ENCODE measurements at places on chromosomes 11 and 22.

DNA sequence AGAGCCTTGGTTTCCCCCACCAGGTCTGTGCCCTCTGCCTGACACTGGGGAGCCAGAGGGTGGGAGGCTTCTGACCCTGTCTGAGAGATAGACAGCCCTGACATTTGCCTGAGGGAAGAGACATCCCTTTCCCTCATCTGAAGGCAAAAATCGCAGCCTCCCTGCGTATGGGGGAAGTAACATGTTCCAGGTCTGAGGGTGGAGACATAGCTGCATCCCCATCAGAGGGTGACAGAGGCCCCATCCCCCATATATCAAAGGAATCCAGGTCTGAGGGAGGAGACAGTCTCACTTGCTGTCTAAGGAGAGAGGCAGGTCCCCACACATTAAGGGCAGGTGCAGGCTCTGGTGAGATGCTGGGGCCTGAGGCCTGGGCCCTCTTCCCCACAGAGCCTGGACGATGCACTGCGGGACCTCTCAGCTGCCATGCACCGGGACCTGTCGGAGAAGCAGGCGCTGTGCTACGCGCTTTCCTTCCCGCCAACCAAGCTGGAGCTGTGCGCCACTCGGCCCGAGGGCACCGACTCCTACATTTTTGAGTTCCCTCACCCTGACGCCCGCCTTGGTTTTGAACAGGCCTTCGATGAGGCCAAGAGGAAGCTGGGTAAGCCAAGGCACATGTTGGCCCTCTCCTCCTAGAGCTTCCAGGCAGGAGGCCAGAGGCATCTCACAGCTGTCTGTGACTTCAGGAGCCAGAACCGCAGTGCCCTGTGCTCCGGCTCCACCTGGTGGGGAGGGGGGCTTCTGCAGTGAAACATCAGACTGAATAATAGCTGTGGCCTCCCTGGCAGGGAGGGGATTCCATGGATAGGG, 16.1 kb upstream of the RELT start:
- no peak for DNase-seq

DNA sequence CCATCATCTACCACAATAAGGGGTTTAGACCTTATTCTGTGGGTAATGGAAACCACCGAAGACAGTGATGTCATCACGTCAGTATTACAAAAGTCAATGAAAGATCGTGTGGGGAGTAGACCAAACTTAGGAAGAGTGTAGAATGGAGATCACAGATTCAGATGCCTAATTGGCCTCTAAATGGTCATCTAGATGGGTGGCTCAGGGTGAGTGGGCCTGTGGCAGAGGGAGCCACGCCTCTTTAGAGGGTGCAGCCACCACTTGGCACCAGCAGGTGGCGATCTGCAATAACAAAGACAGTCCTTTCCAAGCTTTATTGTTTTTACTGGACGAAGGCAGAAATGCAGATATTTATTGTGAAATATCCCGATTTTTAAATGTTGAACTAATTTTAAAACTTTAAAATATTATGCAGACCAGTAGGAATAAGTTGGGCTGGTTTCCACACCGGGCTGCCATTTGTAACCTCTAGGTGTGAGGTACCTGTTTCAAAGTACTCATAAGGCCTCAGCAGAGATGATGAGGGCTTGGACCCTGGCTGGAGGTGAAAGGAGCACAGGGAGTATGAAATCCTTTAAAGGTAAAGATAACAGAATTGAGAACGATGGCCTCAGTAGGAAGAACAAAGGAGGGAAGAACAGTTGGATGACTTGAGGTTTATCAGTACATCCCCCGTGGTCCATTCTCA, 222.0 kb downstream of the DBX1 start:
- peak; percentile 16 for DNase-seq

DNA sequence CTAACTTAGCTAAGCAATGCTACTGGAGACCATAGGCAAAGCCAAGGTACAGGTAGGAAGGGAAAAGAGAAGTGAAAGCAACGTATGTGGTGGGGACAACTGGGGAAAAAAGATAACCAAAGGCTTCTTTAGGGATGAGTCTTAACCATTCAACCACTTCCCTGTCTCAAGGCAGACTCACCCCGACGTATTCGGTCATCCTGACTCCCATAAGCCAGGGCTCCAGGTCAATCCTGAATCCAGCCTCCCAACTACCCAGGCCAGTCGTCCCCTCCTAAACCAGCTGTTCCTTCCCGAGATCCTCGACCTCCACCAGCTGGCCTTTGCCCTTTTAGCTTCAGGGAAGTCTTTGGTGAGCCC, 330 bp downstream of the ACP2 start:
- no peak for DNase-seq

DNA sequence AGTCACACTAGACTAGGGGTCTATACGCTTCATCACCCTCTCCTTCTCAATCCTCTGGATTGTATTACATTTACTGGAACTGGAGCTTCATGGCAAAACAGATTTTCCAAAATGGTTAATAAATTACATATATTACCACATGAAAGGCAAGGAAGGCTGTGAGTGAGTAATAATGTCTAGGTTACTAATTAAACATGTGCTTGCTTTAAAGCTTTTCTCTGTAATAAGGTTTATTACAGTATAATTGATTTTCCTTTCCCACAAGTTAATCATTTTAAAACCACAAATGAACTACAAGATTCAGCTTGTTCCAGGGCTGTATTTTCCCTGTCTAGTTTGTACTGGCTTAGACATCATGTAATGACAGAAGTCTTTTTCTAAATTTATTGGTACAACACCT, 25.6 kb downstream of the MMP13 start:
- peak; percentile 38 for DNase-seq

DNA sequence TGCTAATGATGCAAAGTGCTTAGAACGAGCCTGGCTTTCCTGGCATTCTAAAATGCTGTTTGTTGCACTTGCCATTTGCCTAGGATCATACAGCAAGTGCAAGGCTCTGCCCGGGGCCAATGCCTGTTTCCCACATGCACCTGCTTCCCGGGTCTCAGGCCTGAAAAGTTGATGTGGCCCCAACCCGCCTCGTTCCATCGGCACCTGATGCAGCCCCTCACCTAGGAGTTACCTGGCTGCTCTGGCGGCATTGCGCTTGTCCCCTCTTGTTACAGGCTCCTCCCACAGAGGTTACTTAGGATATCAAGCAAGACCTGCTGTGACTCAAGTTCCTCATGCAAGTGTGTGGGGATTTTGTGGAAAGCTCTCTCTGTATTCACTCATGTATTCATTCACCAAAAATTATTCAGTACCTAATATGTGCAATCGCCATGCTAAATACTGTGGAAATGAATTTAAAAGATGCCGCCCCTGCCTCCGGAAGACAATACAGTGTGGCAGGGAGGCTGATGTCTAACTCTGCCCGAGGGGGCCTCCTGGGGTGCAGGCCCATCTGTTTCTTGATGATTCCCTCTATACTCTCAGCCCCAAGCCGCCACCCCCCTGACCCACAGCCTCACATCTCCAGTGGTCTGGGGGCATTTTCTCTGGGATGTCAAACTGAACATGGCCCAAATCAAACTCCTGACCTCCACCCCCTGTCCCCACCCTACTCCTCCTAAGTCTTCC, 184.5 kb downstream of the EFCAB6 start:
- DNase-seq: no peak

DNA sequence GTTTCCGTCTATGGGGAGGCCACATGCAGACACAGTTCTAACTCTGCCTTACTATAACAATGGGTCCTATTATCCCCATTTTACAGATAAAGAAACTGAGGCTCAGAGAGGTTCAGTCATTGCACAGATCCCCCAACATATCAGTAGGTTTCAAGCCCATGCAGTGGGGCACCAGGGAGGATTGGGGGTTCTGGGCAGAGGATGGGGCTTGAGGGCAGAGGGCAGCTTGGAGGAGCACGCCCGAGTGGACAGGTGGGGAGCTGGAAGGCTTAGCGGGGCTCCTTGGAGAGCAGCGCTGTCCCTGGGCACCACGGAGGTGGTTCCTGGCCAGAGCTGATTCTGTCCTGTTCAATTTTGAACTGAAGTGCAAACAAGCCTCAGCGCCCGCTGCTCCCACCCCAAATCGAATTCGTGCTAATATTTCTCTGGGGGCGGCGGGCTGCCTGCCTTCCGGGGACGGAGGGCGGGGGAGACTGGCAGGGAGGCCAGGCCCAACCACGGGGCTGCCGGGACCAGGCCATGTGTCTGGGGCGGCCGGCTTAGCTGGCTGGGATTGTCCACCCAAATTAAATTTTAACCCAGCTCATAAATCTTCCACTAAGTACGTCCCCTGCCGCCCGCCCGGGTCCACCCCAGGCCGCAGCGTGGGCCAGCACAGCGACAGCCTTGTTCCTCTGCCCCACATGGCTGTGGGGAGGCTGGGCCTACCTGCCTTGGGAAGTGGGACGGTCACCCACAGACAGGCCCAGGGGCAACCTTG, 49.4 kb downstream of the FLRT1 start:
- DNase-seq: no peak

DNA sequence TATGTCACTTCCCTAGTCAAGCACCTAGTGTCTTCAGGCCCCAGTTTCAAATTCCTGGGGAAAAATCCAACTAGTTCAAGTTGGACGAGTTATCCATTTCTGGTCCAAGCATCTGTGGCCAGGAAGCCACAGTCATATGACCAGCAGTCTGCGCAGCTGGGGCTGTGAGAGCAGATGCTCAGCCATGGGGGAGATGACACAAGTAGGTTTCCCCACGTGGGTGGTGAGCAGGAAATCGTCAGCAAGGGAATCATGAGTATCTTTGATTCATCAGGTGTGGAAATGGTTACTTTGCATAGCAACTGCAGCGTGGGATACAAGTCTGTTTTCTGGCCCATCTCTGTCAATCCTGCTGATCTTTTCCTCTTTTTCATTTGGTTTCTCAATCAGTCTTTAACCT, 185.3 kb downstream of the C11orf91 start:
- DNase-seq: no peak

- peak; percentile 52 for DNase-seq
These were observed 34.5 kb upstream of the ANO3 start for GRCh38 chr11:26297189-26297975.

DNA sequence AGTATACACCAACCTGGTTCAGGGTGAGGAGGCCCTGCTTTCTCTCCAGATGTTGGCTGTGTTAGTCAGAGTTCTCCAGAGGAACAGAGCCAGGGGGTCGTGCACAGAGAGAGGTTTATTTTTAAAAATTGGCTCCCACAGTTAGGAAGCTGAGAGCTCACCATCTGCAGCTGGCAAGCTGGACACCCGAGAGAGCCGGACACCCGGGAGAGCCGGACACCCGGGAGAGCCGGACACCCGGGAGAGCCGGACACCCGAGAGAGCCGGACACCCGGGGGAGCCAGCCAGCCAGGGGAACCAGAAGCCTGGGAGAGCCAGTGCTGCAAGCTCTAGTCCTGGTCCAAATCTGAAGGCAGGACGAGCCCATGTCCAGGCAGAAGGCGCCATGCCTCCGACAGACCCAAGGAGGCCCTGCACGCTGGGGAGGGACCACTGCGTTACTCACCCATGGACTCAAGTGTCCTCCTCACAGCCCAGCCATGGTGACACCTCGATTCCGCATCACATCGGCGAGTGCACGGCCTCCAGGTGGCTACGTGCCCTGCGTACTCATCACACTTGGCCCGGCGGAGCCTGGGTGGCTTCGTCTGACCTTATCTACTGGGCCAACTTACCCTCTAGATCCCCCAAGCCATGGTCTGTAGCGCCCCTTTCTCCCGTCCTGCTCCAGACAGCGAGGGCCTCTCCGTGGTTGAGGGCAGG, 99.0 kb downstream of the BRD1 start:
- no peak for DNase-seq

GRCh38 chr22:47102648-47103047, 340.2 kb downstream of the TBC1D22A start:
- DNase-seq: no peak

GRCh38 chr22:40855071-40855978, 1.1 kb downstream of the ST13 start:
- DNase-seq: no peak

DNA sequence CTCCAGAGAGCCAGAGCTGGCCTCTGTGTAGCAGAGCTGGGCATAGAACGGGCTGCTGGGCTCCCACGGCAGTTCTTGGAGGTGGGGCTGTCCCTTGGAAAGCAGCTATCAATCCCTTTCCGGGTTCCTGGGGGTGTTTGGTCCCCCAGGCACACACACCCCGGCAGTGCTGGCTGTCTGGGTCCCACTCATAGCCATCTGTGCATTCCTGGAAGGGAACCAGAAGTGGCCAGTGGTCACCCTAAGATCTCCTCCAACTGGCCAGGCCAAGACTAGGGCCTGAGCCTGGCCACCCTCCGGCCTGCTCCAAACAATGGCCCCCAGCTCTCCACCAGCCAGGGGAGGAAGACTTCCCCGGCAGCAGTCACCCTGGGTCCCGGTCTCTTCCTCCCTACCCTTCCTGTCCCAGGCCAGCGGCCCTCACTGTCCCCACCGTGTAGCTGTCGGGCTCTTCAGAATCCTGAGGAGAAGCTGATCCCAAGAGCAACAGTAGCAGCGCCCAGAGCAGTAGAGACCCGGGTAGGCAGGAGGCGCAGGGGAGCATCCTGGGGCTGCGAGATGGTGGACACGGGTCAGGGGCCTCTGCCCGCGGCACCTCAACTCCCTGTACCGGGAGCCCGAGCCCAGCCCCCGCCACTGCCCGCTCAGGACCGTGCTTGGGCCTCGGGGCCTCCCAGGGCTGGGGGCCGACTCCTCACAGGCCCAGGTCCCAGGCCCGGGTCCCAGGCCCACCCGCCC, 620 bp downstream of the EFEMP2 start:
- DNase-seq: no peak

DNA sequence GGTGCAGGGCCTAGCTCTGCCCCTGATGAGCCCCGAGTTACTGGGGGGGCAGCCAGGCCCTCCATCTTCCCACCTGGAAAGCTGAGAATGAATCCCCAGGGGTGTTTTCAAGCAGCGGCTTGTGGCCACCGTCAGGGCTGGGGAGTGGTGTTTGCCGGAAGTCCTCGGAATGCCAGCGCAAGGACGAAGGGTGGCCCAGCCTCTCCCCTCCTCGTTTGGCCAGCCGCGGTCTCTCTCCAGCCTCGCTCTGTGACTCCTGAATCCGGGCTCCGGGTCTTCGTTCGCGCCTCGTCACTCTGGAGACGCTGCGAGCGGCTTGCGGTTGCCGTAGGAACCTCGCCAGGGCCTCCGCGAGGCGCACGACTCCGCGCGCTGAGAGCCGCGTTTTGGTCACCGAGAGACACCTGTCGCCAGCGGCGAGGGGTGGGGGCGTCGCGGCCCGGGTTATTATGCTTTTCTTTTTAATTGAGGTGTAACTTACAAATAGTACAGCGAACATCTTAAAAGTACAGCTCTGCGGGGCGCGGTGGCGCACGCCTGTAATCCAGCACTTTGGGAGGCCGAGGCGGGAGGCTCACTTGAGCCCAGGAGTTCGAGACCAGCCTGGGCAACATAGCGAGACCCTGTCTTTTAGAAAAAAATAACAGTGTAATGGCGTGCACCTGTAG, 6.3 kb upstream of the KDELR3 start:
- DNase-seq: peak; percentile 85
